ENCODE measurements at places on chromosomes 6 and 20.

DNA sequence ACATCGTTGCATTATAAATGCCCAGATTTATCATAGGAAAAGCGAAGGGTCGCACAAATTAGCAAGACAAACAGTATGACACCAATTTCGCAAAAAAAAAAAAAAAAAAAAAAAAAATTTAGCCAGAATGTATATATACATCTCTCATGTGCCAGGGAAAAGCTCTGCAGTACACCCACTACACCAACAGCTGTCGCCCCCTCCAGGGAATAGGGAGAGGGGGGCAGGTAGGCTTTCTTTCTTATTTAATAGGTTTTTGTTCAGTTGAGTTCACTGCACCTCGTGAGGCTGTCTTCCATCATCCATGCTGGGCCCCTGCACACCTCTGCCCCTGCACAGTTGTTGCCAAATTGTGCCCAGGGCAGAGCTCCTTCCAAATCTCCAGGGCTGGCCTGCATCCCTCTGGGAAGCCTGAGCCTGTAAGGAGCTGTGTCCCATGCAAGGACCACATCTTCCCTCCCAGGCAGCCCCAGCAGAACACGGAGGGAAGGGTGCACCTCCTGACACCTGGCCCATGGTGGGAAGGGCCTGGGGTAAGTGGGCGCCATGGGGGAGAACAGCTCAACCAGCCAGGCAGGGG is 85.4 kb downstream of the NINL start:
- DNase-seq = no peak

DNA sequence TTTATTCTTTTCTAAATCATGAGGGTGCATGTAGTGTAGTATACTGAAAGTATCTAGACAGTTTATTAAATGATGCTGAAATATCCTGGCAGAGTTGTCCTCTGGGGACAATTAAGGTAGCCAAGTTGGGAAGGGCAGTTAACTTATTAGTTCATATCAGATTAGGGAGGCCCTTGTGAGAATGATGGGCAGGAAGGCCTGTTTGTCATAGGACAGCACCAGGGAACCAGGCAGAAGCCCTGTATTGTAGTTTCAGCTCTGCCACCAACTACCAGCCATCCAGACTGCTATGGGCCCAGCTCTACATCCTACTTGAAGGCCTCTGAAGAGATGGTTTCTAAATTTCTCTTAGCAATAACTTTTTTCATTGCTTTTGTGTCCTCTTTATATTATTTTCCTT is 4.0 kb downstream of the MYLIP start:
- no peak for DNase-seq

DNA sequence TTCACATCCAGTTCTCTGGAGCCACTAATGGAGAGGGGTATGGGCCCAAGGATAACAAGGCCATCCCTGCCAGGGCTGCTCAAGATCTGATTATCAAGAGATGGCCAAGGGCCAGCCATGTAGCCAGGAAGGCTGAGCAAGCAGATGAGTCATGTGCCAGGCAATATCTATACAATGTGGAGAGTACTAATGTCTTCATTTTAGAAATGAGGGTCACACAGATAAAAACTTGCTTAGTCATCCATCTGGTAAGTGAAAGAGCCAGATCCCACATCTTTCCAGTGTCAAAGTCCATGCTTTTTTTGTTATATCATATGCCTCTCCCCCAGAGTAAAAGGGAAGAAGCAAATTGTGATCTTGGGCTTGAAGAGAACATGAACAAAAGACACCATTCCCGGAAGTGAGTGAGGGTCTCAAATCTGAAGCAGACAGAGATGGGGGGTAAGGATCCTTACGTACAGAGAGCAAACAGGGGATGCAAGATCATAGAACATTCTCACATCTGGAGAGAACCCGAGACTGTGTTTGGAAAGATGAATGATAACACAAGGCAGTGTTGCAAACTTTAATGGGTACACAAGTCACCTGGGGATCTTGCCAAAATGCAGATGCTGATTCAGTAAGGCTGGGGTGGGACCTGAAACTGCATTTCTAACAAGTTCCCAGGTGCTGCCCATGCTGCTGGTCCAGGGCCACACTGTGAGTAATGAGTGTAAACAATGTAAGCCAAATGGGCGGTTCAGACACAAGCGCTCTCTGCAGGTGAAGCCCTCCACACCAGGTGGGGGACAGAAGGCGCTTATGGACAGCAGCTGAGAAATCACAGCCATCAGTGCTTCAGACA is 20.0 kb upstream of the GSTA3 start:
- no peak for DNase-seq

DNA sequence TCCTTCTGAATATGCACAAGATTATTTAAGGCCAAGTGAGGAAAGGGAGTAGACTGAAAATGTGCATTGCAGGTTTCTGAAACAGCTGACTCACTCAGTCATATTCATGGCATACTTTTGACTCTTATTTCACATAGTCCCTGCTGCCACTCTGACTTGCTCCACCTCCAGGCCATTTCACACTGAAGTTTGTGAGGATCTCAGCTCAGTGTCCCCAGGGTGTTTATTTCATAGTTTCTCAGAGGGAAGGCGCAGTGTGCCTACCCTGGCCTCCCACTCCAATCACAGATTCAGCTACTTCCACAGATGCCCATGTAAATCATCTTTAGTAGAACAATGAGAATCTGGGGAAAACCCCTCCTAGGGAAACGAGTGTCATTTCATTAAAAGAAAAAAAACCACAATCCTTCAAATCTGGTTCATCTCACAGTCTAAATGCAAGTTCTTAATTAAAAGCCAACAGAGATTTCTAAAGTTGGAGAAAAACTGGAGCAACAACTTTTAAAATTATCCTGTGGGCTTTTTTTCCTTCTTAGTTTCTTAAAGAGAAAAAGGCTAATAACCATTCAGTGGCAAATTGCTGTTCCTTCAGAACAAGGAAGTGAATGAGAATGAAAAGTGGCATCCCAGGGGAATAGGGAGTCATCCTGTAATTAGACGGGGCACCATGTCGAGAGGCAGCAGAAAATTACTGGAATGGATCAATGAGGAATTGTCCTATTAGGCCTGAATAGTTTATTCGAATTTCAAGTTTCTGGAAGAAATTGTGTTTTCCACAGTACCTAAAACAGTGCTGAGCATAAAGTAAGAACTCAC is 133.6 kb downstream of the TFAP2B start:
- no peak for DNase-seq

- DNase-seq = no peak
Measured at GRCh38 chr20:18007534-18008292, 38.9 kb downstream of the MGME1 start.

DNA sequence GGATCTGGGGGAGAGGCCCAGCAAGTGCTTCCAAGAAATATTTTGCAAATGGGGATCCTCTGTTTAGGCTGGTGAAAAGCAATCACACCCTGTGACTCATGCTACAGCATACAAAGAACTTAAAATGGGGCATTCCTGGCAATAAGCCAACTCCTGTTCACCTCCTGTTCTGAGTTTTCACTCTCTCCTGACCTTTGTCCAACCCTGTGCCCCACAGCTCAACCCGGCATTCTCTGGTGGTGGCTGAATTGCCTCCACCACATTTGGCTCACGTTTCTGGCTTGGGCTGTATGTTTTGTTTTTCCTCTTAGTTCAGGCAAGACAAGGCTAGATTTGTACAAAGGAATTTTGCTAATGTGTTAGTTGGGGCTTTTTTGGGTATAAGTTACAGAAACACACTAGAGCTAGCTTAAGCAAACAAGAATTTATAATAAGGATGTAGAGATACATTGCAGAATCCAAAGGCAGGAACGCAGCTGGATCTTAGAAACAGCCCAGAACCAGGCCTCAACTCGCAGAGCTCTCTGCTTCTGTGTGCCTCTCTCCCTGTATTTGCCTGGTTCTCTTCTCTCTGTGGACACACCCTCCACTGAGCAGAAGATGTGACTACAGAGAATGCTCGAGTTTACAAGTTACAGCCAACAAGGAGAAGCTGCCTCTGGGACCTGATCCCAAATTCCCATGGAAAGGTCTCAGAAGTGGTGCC is 9.4 kb downstream of the ABCC10 start:
- no peak for DNase-seq

- no peak for DNase-seq
Measured at GRCh38 chr6:22411376-22412105, 114.7 kb upstream of the PRL start.
